Epithelial cell of proximal tubule (primary cell): ENCODE measurements at places on chromosomes 1 and 21. TPM values are rescaled to one million over a fixed set of nuclear protein-coding genes. Genes with fewer than 3 reads are reported as not detected.

MYBPH gene
- not detected in 2 replicates for total RNA-seq

IQGAP3 gene
- 65.0 and 65.3 TPM in 2 replicates for total RNA-seq

VCAM1 gene
- total RNA-seq, result 14.0 and 49.2 TPM in 2 replicates

MCOLN3 gene
- total RNA-seq, result 3.1 and 3.7 TPM in 2 replicates

IGSF3 gene
- 19.6 and 21.4 TPM in 2 replicates for total RNA-seq

ANGPTL3 gene
- not detected in 2 replicates for total RNA-seq

CFHR3 gene
- total RNA-seq, result not detected in 2 replicates

EDN2 gene
- total RNA-seq, result 2.2 and 6.3 TPM in 2 replicates

DNA sequence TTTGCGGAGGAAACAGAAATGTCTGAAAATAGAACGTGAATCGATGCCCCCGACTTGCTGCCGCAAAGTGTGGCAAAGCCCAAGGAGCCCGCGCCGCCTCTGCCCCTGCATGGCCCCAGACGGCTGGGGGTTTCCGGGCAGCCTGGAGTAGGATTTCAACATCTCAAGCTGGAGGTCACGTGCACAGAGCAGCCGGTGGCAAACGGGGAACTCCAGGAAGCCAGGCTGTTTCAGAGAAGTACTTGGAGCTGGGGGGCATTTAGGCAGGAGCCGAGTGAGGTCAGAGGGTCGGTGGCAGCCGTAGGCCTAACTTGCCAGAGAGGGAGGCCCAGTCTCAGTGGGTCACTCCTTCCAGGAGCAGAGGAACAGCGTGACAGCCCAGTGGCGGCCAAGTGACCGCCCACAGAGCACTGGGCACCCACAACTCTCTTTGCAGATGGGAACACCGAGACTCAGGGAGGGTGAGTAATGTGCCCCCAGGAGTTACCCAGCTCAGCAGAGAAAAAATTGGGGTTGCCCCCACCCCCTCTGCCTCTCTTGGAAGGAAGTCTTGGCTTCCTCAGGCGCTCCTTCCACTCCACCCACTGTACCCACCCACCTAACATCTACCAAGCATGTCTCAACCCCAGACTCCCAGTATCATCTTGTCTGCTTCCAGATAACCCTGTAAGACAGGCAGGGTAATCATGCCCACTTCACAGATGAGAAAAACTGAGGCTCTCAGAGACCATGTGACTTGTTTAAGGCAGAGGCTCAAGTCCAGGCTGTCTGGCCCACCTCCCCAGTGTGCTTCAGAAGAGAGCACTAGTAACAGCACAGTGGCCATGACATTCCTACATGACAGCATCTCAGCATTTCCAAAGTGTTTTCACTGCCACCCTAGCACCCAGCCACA is 179.4 kb downstream of the HIVEP3 start:
- DNase-seq, result peak; percentile 56

- no peak for DNase-seq
Observed at GRCh38 chr21:37427221-37427620, 60.6 kb downstream of the DYRK1A start.

DNA sequence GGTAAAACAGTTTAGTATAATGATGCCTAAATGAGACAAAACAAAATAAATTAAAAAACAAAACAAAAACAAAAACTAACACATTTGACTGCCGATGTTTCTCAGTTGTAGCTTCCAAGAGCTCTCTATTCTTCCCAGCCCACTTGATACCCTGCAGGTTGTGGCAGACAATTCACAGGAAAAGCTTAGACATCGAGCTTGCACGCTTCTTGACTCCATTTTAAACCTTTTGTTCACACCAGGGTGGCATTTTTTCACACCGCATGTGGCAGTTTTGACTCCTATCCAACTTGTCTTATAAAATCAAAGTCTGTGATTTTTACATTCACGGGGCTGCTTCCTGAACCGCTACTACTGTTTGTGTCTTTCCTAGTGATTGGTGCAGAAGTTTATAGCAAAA is 575.9 kb downstream of the USP25 start:
- no peak for DNase-seq

DNA sequence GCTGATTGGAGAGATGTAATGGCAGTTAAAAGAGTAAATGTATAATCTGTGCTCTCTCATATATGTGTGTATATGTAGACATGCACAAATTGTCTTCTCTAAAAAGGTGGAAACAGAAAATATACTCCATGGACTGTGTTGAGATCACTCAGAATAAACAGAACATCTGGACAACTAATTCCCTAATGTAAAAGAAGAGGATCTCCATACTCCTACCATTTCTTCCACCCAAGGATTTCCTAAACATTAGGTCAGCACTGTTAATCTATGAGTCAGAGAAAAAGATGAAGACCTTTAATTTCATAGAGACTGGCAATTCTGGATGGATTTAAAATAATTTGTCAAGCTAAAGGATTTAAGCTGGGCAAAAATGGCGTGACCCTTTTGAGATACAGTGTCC is 80.1 kb downstream of the ESRRG start:
- DNase-seq, result no peak

- no peak for DNase-seq
Observed at GRCh38 chr1:223249854-223250631, 107.0 kb upstream of the TLR5 start.

GRCh38 chr1:32818804-32819541 is 1.5 kb downstream of the S100PBP start:
- DNase-seq, result no peak

GRCh38 chr1:11857164-11857851 is 1.4 kb downstream of the NPPB start:
- DNase-seq, result no peak

DNA sequence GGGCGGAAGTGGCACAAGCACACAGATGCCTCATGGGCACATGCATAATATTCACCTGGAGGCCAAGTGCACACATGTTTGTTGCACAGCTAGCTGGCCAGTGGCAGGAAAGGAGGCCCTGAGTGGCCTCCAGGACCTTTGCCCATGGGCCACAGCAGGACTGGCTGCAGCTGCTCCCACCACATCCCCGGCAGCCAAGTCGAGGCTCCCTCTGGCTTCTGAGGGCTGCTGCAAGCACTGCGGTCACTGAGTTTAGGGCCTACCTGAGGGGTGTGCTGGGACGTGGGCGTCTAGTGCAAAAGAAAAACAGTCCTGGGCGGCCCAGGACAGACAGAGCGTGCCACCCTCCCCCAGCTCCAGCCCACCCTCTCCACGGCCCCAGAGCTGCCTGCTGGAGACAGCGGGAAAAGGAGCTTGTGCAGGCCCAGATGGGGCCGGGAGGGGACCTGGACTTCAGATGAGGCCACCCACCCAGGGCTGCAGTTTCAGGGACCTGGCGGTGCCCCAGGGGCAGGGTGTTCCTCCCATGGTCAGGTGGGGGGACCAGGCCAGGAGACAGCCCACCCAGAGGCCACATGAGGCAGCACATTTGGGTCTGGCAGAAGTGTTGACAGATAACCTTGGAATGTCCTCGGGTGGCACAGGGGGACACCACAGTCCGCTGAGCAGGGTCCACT is 265.9 kb upstream of the VAMP3 start:
- no peak for DNase-seq

GRCh38 chr1:231407547-231408396 is 14.3 kb downstream of the EGLN1 start:
- DNase-seq, result no peak

- peak; percentile 63 for DNase-seq
Observed at GRCh38 chr1:182962554-182963115, 9.7 kb upstream of the SHCBP1L start.

DNA sequence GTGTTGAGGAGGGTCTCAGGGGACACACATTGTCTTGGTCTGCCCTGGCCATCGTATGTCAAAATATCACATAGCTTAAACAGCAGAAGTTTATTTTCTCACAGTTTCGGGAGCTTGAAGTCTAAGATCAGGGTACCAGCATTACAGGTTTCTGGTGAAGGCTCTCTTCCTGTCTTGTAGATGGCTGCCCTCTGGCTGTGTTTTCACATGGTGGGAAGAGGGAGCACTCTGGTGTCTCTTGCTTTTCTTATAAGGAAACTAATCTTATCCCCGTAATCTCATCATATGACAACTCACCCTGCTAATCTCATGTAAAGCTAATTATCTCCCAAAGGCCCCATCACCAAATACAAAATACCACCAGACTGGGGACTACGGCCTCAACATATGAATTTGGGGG is 246.9 kb upstream of the ST6GALNAC5 start:
- no peak for DNase-seq
